ENCODE measurements at places on chromosomes 11 and 22.

GRCh38 chr11:134478611-134479010 lies 66.6 kb upstream of the B3GAT1 start:
- no peak for DNase-seq

GRCh38 chr11:12251666-12252560 lies 125.5 kb upstream of the PARVA start:
- no peak for DNase-seq

DNA sequence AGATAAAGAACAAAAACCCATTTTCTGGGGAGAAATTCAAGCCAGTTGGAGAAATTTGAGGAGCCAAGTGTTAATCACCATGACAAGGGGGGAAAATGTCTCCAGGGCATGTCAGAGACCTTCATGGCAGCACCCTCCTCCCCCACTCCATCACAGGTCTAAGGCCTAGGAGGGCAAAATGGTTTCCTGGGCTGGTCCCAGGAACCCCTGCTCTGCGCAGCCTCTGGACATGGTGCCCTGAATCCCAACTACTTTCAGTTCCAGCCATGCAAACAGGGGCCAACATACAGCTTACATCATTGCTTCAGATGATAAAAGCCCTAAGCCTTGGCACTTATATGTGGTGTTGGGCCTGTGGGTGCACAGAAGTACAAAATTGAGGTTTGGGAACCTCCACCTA lies 167.5 kb downstream of the LUZP2 start:
- DNase-seq, result no peak

DNA sequence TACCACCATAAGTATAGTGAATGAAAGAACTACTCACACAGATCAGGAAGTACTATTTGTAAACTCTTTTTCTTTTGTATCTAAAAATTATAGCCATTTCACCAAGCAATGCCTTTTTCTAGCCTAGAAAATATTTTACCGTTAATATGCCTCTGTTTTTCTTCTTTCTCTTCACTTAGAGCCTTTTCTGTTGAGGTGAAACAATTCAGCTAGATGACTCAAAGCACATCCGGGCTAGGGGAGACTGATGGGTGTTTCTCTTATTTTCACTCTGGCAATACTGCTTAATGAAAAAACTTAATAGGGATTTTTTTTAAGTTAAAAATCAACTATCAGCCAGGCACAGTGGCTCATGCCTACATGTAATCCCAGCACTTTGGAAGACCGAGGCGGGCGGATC lies 93.3 kb downstream of the SGSM3 start:
- no peak for DNase-seq

- DNase-seq, result no peak
Observed at GRCh38 chr11:75262961-75263852, 22.6 kb downstream of the TPBGL start.

GRCh38 chr11:116638463-116638862 lies 134.3 kb downstream of the BUD13 start:
- DNase-seq, result no peak

- no peak for DNase-seq
Observed at GRCh38 chr22:22897947-22898346, 10.3 kb downstream of the IGLL5 start.

DNA sequence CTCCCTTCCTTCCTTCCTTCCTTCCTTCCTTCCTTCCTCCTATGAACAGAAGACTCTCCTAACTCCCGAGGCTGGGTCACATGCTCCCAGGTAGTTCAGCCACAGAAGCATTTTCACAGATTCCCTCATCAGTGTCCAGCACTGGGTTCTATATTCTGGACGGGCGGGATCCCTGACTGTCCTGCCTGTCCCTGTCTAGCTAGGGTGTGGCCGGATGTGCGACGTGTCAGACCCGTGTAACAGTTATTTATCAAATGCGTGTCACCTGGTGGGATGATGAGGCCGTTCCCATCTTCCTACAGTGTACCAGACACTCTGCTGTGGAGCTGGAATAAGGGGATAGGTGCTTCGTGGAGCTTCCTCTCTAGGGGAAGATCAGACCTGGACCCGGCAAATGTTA lies 901.0 kb downstream of the BRD1 start:
- no peak for DNase-seq

GRCh38 chr11:2375341-2375853 lies 1.7 kb upstream of the CD81 start:
- no peak for DNase-seq

- DNase-seq, result peak; percentile 24
Observed at GRCh38 chr22:48576333-48577013, 1251.2 kb downstream of the BRD1 start.

DNA sequence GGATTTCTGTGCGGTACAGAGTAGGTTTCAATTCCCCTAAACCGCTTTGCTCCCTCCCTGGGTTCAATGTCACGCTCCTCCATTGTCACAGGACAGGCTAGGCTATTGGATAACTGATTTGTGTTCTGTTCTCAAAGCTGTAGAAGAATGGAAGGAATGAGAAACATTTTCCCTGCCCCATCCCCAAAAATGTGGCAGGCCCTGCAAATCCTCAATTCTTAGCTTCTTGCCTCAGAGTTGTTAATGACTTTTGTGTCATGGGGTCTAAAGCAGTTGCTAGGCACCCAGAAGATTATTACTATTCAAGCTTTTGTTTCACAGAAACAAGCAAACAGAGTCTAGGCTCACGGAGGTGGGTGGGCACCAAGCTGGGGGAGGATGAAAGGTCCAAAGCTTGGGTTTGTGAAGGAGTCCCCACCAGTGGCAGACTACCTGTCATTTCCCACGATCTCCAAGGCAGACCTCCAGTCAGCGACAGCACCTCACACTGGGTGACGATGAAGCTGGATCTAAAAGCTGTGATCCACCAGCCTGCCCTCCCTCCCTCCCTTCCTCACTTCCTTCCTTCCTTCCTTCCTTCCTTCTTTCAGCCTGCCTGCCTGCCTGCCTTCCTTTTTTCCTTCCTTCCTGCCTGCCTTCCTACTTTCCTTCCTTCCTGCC lies 1080.2 kb downstream of the OPCML start:
- no peak for DNase-seq

- no peak for DNase-seq
Observed at GRCh38 chr11:34886609-34887008, 29.6 kb downstream of the APIP start.

- no peak for DNase-seq
Observed at GRCh38 chr22:47604563-47604962, 842.1 kb downstream of the TBC1D22A start.

DNA sequence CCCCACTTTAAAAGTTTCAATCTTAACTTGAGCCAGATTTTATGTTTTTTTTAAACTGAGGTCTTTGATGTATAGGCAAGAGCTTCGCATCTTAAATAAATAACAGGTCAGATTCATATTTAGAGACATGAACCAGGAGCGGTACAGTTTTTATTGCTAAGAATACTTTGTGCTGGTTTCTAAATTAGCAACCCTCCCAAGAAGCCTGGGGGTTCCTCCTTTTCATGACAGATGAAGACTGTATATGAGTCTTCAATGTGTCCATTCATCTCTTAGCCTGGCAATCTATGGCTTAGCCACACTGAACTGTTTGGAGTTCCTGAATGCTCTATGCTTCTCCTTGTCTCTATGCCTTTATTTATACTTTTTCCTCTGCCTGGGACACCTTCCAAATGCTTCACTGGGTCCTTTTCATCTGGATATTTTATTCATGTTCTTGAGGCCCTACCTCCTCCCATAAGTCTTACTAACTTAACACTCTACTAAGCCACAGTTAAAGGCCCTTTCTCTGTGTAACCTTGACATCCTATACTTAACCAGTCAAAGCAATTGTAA lies 338.6 kb downstream of the INSC start:
- no peak for DNase-seq

DNA sequence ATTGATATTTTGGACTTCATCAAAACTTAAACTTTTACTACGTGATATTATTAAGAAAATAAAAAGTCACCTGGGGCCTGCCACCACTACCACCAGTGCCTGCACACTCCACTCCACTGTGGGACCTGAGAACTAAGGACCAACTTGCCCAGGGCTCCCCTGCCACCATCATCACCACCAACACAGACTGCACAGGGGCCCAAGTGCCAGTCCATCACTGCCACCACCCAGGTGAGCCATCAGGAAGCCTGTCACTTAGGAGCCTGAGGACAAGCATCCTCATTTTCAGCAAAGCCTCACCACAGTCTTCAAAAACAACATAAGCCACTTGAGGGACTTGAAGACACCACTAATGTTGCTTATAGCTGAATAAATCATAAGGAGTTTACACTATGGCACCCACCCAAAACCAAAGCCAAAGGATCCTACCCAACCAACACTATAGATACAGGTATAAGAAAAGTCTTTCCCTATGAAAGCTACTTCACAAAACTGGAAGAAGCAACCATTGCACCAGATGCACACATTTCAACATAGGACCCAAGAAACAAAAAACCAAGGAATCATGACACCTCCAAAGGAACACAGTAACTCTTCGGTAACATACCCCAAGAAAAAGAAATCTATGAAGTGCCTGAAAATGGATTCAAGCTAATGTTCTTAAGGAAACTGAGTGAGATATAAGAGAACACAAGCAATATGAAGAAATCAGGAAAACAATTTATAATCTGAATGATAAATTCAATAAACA lies 73.6 kb upstream of the GNAZ start:
- DNase-seq, result no peak

DNA sequence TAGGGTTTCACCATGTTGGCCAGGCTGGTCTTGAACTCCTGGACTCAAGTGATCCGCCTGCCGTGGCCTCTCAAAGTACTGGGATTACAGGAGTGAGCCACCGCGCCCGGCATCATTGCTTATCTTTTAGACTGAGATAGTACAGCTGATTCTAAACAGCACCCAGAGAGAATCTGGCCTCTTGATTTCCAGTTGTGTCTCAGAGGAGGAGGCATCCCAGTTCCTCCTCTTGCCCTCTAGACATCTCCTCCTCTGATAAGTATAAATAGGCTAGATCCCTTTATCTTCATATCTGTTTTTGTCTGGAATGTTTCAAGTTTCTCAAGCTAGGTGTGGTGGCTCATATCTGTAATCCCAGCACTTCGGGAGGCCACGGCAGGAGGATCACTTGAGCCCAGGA lies 7.0 kb downstream of the MARK2 start:
- no peak for DNase-seq

DNA sequence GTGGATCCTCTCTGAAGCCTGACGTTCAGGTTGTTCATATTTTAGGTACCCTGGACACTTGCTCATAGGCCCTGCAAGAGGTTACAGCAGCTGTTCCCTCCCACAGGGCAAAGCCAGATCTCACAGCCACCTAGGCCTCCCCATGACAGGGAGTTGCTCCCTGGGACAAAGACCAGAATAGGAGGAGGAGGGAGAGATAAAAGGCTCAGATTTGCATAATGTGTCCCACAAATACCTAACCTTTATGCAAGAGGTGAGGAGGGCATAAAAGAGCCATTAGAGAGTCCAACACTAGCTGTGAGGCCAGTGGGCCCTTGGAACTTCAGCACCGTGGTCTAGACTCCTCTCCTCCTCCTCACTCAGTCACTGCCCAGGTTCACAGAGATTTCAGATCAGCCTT lies 33.8 kb downstream of the ZNF280B start:
- no peak for DNase-seq

- DNase-seq, result no peak
Observed at GRCh38 chr22:25930788-25931310, 188.9 kb downstream of the MYO18B start.

DNA sequence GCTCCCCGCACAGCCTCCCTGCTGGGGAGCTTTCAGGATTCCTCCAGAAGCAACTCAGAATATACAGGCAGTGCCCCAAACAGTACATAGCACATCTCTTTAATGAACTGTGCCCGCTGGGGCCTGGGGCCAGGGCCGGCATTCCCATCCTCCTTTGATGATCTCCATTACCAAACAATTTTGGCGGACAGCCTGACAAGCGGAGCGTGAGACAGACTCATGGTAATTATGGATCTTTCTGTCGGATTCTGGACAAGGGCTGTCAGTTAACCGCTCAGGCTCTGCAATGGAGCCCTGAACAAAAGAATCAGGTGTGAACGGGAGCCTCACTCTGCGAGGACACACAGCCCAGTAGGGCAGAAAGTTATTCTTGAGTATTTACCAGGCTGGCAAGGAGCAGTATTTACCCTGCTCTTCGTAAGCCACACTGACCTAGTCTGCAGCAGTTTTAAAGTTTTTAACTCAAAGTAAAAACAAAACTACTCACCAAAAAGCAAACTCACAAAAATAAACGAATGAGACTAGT lies 174.0 kb downstream of the TBC1D22A start:
- no peak for DNase-seq

DNA sequence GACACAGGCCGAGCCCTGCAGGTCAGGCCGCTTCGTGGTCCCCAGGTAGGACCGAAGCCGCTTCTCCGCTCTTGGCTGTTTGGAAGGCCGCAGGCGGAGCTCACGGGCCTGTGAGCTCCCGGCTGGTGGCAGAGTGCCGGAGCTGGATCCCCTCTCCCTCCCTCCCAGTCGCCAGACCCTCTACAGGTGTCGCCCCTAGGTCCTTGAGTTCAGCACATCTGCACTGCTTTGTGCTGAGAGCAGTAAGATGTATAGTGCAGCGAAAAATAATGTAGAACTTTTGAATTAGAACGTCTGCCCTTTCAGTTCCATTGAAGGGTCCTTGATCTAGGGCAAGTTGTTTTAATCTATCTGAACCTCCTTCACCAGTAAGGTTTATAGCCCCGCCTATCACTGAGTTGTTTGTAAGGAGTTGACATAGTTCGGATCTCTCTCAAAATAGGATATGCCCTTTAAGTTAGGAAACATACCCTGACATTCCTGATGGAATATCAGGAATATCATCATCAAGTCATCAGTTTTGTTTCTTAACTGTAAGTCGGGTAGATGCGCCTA lies 419 bp downstream of the ANKRD49 start:
- DNase-seq, result no peak

DNA sequence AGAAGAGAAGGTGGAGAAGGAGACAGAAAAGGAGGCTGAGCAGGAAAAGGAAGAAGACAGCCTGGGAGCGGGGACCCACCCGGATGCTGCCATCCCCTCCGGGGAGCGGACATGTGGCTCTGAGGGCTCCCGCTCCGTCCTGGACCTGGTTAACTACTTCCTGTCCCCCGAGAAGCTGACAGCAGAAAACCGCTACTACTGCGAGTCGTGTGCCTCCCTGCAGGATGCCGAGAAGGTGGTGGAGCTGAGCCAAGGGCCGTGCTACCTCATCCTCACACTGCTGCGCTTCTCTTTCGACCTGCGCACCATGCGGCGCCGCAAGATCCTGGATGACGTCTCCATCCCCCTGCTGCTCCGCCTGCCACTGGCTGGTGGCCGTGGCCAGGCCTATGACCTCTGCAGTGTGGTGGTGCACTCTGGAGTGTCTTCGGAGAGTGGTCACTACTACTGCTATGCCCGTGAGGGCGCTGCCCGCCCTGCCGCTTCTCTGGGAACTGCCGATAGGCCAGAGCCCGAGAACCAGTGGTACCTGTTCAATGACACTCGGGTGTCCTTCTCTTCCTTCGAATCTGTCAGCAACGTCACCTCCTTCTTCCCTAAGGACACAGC lies 21.4 kb downstream of the USP35 start:
- DNase-seq, result no peak

GRCh38 chr11:113474362-113475159 lies 637 bp downstream of the DRD2 start:
- DNase-seq, result no peak

Data from nucleus accumbens (tissue), 56 donors.